ENCODE measurements at places on chromosomes 7 and 10.

- DNase-seq, result no peak
Observed at GRCh38 chr7:140694592-140694991, 1.9 kb upstream of the NDUFB2 start.

DNA sequence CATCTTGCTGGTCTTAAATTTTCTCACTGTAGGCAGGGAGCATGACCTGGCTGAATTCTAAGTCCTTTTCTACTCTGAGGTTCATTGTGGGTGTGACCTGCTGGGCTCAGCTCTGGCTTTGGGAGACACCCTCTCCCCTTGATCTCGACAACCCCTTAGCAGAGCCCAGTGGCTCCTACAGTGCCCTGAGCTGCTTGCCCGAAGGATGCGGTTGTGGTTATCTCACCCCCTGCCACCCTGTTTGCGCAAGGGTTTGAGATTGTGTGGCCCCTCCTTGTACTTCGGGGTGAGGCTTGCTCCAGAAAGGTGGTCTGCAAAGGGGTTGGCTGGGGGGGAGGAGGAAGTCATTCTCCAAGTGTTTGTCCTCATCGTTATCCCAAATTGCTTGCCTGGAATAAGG, 55.3 kb downstream of the TCF7L2 start:
- no peak for DNase-seq

GRCh38 chr10:129531195-129531968, 64.3 kb downstream of the MGMT start:
- no peak for DNase-seq

- DNase-seq, result no peak
Observed at GRCh38 chr7:33457039-33457438, 327.7 kb downstream of the BBS9 start.

GRCh38 chr10:31972519-31973041, 43.9 kb upstream of the ARHGAP12 start:
- no peak for DNase-seq

GRCh38 chr10:109891105-109891504, 32.2 kb downstream of the XPNPEP1 start:
- no peak for DNase-seq

- no peak for DNase-seq
Observed at GRCh38 chr10:58477122-58477521, 35.5 kb upstream of the BICC1 start.

DNA sequence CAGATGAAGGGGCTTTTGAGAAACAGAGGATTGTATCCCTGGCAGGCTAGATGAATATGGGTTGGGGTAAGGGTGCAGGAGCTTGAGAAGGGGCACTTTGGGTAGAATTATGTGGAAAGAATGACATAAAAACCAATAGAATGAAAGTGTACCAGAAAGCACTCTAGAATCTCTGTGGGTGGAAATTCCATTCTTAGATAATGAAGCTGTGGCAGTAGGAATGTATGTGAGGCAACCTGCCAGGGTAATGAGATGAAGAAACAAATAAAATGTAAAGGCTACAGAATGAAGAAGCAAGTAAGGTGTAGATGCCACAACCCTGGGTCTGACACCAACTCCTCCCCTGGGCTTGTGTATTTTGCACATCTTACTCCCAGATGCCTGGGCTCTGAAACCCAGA, 16.8 kb downstream of the NOBOX start:
- DNase-seq, result no peak

- DNase-seq, result no peak
Observed at GRCh38 chr7:17134786-17135185, 163.7 kb upstream of the AHR start.

DNA sequence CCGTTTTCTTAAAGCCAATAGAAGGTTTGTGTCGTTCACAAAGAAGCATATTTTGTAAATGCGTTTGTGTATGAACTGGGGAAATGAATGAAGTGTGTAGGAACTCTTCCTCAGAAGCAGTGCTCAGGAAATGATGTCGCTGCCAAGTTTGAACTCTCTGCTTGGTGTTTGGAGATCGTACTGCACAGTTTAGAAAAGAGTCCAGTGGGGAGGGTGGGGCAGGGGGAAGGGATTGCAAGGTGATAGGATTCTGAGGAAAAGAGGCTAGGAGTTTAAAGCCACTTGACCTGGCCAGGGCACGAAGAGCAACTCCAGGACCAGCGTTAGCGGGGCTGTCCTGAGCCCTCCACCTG, 122.2 kb downstream of the CUBN start:
- DNase-seq, result no peak

- peak; percentile 24 for DNase-seq
Observed at GRCh38 chr10:90179696-90180407, 478.5 kb downstream of the KIF20B start.

DNA sequence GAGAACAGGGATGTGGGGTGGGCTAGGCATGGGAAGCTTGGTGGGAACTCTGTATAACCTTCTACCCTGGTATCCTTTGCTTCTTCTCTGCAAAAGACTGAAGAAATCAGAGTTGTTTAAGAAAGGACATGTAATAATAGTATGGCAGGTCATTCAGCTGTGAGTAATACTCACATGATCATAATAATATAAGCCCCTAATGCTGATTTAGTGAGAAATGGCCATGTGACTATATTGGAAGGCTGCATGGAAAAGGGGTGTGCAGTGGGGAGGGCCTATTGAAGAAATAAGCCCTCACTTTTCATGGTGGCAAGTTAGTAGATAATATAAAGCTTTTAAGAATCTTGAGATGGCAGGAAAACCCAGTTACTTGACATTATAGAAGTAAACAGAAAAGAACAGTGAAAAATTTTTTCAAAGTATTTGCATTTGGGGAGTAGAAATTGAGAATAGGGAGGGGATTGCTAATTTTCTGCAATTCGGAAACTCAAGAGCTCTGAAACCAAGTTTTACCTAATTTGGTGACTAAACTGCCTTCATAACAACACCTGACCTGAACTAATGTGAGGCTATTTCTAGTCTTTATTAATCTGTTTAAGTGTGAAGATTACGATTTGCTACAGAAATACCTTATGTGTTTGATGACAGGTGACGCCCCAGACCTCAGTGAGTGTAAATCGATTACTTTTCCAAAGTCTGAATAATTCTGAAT, 44.4 kb downstream of the ATXN7L1 start:
- no peak for DNase-seq

DNA sequence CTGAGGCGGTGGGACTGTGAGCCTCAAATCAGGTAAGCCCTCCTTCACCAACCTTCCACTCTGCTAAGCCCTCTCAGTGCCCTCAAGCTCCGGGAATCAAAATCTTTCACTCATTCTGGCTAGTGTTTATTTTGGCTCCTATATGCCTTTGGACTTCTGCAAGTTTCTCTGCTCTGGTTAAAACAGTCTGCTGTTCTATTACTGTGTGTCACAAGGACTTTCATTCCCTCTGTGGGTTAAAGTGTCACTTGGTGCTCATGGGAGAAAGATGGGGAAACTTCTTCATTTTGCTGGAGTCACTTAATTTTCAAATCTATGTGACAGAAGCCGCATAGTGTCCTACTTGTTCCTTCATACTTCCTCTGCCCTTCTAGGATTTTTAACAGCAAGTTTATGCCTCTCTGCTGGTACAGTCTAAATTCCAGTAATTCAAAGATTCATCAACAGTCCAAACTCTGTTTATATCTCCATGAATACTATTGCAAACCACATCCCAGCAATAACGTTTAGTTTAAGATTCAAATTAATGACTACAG, 61.3 kb downstream of the CD36 start:
- no peak for DNase-seq

DNA sequence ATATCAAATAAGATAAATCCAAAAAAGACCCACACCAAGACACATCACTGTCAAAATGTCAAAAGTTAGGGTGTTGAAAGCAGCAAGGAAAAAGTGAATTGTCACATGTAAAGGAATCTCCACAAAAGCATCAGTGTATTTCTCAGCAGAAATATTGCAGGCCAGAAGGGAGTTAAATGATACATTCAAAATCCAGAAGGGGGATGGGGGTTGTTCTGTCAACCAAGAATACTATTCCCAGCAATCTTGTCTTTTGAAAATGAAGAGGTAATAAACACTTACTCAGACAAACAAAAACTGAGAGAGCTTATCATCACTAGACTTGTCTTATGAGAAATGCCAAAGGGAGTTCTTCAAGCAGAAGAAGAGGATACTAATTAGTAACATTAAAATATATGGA, 191.1 kb upstream of the NOBOX start:
- no peak for DNase-seq

GRCh38 chr7:134174795-134175261, 47.7 kb downstream of the LRGUK start:
- DNase-seq, result no peak

DNA sequence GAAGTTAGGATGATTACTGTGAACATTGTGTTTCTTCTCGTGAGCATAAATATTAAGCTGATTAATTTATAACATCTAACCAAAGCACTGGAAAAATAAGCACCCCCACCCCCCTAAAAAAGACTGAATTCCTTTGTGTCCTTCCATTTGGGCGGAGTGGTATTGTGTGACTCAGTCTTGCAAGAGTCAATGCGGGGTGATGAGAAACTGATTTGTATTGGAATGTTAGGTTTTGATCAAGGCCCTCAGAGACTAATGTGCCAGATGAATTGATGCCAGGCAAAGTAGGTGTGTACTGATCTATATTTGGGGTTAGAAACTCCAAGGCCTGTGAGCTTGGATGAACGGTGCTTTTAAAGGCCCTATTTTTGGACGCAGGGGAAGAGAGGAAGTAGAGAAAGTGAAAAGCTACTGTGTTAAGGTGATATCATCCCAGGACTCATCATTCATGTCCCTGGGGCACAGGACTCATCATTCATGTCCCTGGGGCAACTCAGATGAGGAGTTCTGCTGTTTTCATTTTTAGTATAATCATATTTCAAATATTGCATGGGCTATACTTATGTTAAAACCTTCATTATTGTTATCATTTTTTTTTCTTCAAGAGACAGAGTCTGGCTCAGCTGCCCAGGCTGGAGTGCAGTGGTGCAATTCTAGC, 61.3 kb upstream of the PTN start:
- DNase-seq, result no peak

GRCh38 chr7:151142686-151143040, 24.8 kb downstream of the GBX1 start:
- DNase-seq, result no peak

GRCh38 chr10:76318211-76318610, 886.8 kb downstream of the LRMDA start:
- DNase-seq, result no peak

- no peak for DNase-seq
Observed at GRCh38 chr7:11332186-11332864, 358.7 kb downstream of the PHF14 start.

GRCh38 chr10:67171970-67172369, 246.1 kb downstream of the LRRTM3 start:
- no peak for DNase-seq

DNA sequence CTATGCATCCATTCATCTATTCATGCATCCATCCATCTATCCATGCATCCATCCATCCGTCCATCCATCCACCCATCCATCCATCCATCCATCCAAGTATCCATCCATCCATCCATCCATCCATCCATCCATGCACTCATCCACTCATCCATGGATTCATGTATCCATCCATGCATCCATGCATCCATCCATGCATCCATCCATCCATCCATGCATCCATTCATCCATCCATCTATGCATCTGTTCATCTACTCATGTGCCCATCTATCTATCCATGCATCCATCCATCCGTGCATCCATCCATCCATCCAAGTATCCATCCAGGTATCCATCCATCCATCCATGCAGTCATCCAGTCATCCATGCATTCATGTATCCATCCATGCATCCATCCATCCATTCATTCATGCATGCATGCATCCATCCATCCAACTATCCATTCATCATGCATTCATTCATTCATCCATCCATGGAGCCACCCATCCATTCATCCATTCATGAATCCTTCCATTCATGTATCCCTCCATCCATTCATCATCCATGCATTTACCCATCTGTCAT, 132.0 kb downstream of the DYNC2I1 start:
- no peak for DNase-seq

DNA sequence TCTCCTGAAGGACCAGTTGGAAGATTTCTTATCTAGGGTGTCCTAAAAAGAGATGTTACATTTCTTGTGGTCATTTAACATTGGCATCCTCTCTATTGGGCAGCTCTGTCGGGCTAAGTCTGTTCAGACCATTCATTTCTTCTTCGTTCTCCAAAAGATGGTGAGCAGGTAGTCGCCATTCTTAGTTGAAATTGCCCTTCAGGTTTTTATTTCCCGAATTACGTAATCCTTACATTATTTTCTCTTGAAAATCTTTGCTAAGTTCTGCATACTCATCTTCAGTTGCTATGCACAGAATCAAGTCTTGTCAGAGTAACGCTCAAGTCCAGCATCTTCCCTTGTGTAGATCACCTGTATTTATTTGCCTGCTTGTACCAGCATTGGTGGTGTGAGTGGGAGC, 53.6 kb downstream of the DAGLB start:
- DNase-seq, result no peak

GRCh38 chr7:132117181-132117580, 459.1 kb downstream of the PLXNA4 start:
- DNase-seq, result no peak

DNA sequence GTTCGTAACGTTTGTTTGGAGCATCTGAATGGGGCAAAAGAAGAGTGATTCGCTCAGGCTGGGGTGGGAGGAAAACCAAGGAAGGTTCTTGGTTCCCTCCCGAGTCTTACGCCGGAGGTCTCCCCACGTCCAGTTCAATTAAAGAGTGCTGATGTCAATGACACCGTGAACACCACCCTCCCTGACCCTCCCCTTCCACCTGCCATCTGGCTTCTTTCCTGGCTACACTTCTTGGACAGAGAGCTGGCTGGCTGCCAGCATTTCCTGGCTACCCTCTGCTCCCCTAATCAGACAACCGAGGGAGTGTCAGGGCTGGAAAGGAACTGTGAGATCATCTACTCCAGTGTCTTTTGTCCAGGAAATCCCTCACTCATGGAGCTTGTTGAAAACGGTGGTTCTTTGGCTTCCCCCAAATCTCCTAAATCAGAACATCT, 24.1 kb upstream of the FFAR4 start:
- DNase-seq, result no peak

- DNase-seq, result no peak
Observed at GRCh38 chr7:77370606-77371005, 45.5 kb downstream of the GSAP start.

- DNase-seq, result no peak
Observed at GRCh38 chr10:24451325-24451820, 242.4 kb downstream of the KIAA1217 start.

GRCh38 chr10:86443069-86443468, 76.5 kb upstream of the GRID1 start:
- DNase-seq, result no peak

GRCh38 chr10:85280014-85280413, 951.6 kb downstream of the CCSER2 start:
- no peak for DNase-seq

DNA sequence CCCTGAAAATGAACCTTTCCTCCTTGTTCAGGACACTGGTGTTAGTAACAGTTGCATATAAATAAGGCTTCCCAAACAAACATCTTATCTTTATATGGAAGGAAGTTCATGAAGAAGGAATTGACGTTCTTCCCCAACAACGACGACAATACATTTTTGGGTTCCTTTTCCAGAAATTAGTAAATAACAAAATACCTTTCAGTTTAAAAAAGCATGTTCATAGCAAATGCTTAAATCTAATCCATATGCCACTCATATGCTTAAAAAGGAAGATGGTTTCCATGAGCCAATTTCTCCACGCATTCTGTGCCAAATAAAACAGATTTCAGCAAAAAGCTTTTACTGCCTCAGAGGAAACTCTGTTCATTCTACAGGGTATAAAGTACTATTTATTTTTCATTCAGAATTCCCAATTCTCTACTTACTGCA, 182.6 kb downstream of the COBL start:
- no peak for DNase-seq
